ENCODE measurements at places on chromosomes 16 and 17. TPM values are rescaled to one million over a fixed set of nuclear protein-coding genes. Genes with fewer than 3 reads are reported as not detected.

Gene METTL2A
- 22.3 TPM for total RNA-seq

Gene TAT
- total RNA-seq: not detected

Gene HID1
- total RNA-seq: 1.4 TPM

Gene SSTR5
- not detected for total RNA-seq

Gene CPHXL2
- total RNA-seq: not detected

Gene CHST6
- total RNA-seq: 0.77 TPM

Gene OVCA2
- 64.2 TPM for total RNA-seq

Measured in regular cardiac myocyte (primary cell).